ENCODE measurements at places on chromosomes 1 and 21.

GRCh38 chr1:159900086-159900680 is at the start of gene CFAP45:
TSS of gene CFAP45 (minus strand) at chr1:159900165. CDS start at chr1:159900098, 67 bp downstream.
- DNase-seq, result no peak

DNA sequence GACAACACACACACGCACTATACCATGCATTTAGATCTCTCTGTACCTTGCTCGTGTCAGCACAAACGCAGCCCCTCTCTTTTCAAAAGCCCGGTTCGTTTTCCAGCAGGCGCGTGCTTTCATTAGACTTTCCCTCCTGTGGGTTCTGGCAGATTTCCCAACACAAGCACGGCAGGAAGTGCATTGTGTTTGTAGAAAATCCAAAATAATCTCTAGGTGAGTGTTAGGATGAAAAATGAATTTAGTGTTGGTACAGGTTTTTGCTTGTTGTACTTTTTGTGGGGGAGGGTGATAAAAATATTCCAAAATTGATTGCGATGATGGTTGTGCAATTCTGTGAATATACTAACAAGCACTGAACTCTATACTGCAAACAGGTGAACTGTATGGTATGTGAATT is 54.1 kb upstream of the POFUT2 start:
- no peak for DNase-seq

DNA sequence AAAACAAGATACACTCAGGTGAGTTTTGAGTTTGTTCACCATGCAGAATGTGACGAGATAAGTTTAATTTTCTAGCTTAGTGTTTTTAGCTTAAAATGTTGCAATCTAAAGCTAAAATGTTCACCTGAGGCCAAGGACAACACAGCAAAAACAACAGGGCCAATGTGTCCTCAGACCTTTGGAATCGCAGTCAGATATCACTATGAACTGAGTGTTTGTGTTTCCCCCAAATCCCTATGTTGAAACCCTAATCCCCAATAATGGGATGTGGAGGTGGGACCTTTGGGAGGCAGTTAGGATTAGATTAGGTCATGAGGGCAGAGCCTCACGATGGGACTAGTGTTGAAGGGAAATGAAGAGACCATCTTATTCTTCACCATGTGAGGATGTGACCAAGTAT is 144.4 kb downstream of the GABPA start:
- DNase-seq, result no peak

GRCh38 chr1:216210081-216210480 is 213.2 kb downstream of the USH2A start:
- DNase-seq, result no peak

- DNase-seq, result no peak
Observed at GRCh38 chr1:227035316-227035715, 95.2 kb downstream of the COQ8A start.

- no peak for DNase-seq
Observed at GRCh38 chr1:228308628-228309325, 97.9 kb downstream of the TRIM11 start.

DNA sequence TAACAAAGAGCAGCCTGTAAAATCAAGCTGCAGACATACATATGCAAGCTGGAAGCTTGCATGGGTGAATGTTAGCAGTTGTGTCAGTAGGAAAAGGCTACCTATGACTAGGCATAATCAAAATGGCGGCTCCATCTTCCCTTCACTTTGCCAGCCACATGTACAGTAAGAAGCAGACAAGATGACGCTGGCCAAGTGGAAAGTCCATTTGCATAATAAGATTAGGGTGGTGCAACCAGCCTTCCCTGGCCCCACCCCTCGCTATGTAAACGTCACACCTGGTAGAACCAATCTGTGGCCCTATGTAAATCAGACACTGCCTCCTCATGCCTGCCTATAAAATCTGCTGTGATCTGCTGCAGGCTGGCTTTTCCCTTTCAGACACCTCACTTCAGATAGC is 171.9 kb upstream of the USP25 start:
- no peak for DNase-seq
